ENCODE measurements at places on chromosomes 2 and 18.

DNA sequence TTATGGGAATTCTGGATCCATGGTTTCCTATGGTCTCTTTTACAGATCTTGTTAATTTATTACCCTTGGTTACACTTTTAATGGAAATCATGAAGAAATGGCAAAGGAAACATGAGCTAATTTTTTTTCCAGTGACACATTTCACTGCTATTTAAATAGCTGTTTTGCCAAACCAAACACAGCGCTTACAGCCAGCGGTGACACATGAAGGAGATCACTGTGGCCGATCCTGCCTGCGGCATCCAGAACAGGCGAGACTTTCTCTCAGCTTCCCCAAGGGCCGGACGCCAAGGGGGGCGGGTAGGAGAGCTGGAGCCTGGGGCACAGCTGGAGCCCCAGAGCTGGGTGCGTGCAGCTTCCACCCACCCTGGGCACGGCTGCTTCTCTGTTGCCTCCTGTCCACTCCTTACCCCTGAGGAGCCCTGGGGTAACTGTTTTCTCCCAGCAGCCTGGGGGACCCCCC lies 81.4 kb upstream of the PKDCC start:
- DNase-seq = no peak

DNA sequence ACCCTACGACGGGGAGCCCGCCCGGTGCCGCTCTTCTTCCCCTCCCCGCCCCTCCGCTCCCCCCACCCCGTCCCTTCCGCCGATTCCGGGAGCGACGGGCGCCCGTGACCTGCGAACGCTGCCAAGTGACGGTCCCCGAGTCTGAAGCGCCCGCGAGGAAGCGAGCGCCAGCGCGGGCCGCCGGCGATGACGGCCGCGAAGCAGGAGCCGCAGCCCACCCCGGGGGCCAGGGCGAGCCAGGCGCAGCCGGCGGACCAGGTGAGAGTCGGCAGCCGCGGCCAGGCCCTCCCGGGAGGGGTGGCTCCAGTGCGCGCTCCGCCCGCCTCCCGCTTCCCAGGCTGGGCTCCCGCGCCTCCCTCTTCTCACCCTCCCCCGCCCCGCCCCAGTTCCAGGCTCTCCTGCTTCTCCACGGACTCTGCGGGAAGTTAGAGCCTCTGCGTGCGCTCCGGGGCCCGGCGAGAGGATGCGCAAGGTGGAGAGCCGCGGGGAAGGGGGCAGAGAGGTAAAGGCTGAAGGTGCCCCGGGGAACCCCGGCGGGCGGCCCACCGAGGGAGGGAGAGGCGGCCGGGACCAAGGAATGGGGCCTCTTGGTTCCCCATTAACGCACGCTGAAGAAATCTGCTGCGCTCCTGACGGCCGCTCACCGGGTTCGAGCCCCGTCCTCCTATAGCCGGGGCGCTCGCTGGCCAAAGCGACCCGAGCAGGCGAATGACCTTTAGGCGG lies 719.5 kb downstream of the DPP10 start:
- no peak for DNase-seq

DNA sequence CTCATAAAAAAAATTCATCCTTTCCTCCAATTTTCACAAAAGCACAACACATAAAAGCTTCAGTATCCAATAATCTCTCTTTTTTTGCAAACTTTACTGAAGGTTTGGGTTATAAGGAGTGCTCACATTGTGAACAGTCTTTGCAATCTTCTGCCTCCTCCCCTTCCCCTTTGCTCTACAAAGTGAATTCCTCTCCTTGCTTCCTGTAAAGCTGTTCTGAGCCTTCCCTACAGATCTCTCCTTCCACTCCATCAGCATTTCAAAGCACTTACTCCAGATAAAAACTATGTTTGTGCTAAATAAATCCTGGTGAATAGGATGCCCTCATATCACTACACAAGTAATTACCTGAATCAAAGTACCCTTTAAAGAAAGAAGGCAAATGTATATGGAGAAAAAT lies 4.6 kb upstream of the PDK1 start:
- DNase-seq = no peak

- DNase-seq = no peak
Measured at GRCh38 chr2:195813421-195813820, 156.4 kb downstream of the SLC39A10 start.

- no peak for DNase-seq
Measured at GRCh38 chr2:67880291-67880761, 182.5 kb downstream of the C1D start.

- no peak for DNase-seq
Measured at GRCh38 chr2:67304300-67304890, 92.7 kb upstream of the ETAA1 start.

GRCh38 chr2:163341426-163341825 lies 394.4 kb downstream of the FIGN start:
- DNase-seq = no peak

- no peak for DNase-seq
Measured at GRCh38 chr2:226451486-226451885, 348.1 kb downstream of the IRS1 start.

GRCh38 chr18:69102959-69103358 lies 297.7 kb upstream of the DOK6 start:
- DNase-seq = no peak

- DNase-seq = no peak
Measured at GRCh38 chr18:21742315-21742687, 1.7 kb downstream of the MIB1 start.

Measured in cortex of kidney (tissue), 1 donor.